NCI-H1417 (cell line): ENCODE measurements at places on chromosomes 5 and 9.
A peak's percentile ranks its signal among the peaks of the same experiment; 100 is the strongest.

DNA sequence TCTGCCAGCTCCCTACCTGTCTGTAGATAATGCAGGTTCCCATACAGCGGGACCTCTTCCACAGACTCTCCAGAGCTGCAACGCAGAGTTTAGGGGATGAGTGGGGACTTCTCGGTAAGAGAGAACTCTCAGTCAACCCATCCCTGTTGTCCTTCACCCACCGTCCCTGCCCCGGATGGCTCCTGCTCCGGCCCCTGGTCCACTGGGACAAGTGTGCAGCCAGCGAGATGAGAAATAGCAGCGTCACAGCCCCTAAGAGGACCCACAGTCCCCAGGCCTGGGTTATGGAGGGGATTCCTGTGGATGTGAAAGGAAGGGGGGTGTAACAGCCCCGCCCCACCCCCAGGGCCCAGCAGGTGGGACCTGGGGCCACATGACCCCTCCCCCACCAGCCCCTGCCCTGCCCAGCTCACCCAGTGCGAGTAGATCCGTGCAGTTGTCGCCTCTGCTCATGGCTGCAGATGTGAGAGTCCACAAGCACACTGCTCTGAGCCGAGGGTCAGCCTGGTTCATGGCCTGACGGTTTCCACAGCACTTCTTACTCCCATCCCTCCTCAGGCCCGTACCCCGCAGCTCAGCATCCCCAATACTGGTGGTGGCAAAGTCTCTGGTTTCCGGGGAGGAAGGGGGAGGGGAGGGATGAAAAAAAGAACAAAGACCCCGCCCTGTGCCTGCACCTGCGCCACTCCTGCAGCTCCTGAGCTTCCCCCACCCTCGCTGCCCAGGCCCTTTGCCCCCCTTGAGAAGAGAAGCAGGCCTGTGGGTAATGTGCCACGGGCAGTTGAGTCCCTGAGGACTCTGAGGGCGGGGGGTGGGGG lies at the start of gene SIT1:
Gene SIT1 (minus strand): TSS at position 591 of the 818 bp plus-strand sequence. CDS start 78 bp downstream, at position 513.
- no peak for DNase-seq

- DNase-seq, result no peak
Observed at GRCh38 chr5:93280518-93280917, 300.5 kb downstream of the NR2F1-AS1 start.

DNA sequence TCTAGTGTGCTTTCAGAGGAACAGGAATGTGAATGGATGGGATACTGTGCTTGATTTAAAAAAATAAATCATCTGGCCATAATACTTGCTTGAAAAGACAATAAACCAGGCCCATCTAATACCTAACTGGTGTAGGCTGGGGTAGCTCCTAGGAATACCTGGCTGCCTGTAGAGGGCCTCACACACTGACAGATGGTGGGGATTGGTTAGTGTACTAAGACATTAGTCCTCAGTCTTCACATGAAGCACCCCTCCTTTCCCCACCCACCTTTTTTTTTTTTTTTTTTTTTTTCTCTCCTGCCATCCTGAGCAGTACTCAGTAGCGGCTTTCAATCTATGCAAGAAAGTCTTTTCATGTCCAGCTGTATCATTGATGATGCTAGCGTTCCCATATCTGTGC lies 130.5 kb downstream of the ADGRV1 start:
- DNase-seq, result no peak

- DNase-seq, result no peak
Observed at GRCh38 chr9:88287972-88288371, 100.3 kb upstream of the SPIN1 start.

GRCh38 chr9:99971410-99971809 lies 65.0 kb downstream of the STX17 start:
- DNase-seq, result no peak

DNA sequence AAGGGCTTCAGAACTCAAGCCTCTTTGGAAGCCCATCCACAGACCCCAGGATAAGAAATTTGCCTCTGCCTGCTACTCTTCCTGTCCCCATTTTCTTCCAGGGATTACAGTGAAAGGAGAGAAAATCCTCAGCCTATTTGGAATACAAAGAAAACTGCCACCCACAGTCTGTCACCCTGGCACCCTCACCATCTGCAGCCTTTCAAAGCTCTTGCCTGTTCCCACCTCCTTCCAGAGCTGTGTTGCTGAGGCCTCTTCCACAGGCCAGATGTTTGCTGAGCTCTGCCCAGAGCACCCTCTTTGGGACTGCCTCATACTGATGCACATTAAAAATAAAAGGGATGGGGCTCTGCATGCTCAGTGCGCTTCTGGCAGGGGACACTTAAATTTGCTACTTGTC lies 35.9 kb upstream of the TAF1L start:
- DNase-seq, result no peak

DNA sequence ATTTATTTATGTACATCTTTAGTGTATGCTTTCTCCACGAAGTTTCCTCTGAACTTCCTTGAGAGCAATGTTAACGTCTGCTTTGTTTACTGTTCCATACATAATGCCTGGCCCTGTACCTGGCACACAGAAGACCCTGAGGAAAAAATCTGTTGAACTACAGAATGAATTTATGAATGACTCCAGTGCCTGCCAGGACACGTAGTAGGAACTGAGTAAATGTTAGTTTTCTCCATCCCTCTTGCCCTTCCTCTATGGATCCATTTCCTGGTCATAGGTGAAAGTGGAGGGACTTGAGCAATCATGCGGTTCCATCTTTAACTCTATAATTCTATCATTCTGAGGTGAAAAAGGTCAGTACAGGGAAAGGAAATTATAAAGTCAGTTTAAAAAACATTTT lies 117.7 kb downstream of the MAPKAP1 start:
- no peak for DNase-seq

- no peak for DNase-seq
Observed at GRCh38 chr9:41229408-41230401, 40.6 kb upstream of the ZNG1F start.

- no peak for DNase-seq
Observed at GRCh38 chr9:28539434-28540070, 966.3 kb upstream of the C9orf72 start.

- DNase-seq, result peak; percentile 42
Observed at GRCh38 chr9:87601176-87601575, 103.5 kb downstream of the DAPK1 start.

DNA sequence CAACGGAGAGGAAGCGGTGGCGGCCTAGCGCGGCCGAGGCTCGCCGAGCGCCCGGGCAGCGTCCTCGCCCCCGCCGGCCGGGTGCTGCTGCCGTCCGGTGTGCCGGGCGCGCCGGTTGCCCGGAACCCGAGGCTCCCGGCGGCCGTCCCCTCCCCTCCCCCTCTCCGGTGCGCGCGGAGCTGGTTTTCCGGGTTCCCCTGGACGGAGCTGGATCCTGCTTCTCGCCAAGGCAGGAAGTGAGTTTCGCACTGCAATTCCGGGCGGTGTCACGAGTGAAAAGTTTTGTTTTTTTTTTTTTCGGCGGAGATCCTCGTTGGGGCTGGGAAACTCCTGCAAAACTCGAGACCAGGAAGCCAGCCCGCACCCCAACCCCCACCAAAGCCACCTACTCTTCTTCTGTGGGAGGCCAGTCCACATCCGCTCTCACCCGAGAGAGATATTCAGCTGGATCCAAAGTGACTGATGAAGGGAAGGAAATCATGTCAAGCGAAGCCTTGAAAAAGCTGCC lies at the start of gene ERBIN:
Gene ERBIN (plus strand): TSS at position 300 of the 508 bp plus-strand sequence. CDS start 66,144 bp downstream, outside the sequence.
- DNase-seq, result peak; percentile 64

DNA sequence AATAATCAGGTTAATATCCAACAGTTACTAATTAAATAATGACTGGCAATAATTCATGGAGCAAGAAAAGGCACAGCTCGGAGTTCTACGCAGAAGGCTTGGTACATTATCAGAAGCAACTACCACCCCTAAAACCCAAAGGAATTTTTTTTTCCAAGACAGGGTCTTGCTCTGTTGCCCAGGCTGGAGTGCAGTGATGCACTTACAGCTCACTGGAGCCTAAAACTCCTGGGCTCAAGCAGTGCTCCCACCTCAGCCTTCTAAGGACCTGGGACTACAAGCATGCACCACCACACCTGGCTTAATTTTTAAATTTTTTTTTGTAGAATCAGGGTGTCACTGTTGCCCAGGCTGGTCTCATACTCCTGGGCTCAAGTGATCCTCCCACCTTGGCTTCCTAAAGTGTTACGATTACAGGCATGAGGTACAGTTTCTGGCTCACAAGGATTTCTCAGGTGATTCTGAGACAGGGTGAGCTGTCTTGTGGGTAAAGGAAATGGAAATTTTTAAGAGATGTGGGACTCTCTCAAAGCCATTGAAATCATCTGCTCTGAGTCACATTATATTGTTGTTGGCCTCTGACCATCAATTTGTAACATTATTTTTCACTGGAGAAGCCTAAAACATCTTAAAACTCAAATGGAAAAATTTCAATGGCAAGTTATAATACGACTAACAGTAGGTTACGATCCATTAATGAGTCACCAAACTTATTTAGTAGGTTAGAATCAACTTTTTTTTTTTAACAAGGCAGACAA lies 19.7 kb upstream of the HSDL2 start:
- no peak for DNase-seq

GRCh38 chr9:137984520-137985257 lies 107.1 kb downstream of the CACNA1B start:
- DNase-seq, result no peak

GRCh38 chr5:75277463-75277862 lies 40.8 kb upstream of the ANKRD31 start:
- DNase-seq, result peak; percentile 26

DNA sequence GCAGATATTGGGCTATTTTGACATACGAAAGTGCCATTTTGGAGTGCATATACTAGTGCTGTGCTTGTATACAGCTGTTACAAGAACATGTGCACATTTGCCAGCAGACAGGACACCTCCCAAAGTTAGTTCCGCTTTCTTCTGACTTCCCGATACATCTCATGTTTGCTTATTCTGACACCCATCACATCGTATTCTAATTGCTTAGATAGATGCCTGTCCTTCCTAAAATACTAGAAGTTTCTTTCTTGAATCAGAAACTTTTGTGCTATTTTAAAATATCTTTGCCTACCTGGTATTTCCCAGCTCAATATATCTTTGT lies 177.8 kb downstream of the TTLL11 start:
- no peak for DNase-seq

- no peak for DNase-seq
Observed at GRCh38 chr9:131608493-131609037, 63.2 kb downstream of the PRRT1B start.

GRCh38 chr5:166270712-166271111 lies 2020.7 kb upstream of the WWC1 start:
- DNase-seq, result no peak

- no peak for DNase-seq
Observed at GRCh38 chr9:115680231-115680630, 473.4 kb upstream of the PAPPA start.

DNA sequence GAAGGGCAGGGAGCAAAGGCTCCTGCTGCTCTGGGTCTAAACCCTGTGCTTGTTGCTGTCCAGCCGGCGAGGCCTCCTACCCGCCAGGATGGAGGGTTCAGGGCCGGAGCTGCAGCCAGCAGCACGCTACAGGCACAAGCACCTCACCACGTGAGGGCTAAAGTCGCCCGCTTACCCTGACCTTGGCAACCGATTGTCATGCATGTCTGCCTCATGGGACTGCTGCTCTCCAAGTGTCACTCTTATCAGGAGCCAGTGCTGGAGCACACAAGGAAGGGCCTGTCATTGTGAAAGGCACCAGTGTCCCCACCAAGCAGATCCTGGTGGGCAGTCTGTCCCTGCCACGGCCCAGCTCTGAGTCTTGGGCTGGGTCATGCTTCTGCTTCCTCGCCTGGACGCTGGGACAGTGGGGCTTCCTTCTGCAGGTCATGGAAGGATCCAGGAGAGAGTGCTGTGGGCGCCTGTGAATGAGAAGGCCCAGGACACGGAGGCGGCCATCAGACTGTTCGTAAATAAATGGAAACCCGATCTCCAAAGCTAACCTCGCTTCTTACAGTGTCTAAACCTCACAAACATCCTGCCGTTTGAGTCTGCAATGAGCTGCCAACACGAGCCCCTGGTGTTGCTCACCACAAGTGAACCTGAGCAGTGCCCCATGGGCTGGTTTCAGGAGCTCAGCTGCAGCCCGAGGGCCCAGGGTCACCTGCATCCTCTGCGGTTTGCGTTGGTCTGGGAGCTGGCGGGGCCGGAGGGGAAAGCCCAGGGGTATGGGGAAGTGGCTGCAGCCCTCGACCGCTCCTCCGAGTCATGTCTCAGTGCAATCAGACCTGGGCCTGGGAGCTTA lies 58.2 kb upstream of the RXRA start:
- no peak for DNase-seq

DNA sequence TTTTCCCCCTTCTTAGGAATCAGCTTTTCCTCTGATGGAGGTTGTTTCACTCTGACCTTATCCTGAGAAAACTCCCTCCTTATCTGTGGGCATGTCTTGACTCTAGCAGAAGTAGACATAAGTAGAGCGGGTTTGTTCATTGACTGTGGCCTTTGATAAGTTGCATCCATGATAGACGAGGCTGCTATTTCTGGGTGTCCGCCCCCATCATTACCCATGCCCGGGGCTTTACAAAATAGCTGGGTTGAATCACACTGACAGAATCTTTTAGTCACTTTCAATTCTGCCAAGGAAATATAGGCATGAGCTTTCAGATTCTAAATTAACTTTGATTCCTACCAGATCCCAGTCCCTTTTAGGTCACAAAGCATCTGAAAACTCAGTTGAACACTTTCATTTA lies 223.8 kb downstream of the SEC61B start:
- no peak for DNase-seq

DNA sequence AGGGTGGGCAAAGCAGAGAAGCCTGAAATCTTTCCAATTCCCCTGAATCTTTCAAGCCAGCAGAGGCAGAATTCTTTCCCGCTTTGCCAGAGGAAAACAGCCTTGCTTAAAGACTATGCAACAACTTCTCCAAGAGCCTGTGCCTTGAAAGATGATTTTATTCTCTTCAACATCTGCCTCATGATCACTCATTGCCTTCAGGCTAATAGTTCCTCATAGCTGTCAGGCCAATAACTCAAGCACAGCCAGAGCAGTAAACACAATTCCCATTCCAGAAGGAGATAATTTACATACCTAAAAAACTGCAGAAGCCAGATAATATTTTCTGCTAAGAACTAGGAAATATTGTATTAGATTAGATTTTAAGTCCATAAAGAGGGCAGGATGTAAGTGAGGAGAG lies 92.3 kb upstream of the PUM3 start:
- no peak for DNase-seq

GRCh38 chr9:117796681-117797080 lies 92.5 kb downstream of the TLR4 start:
- DNase-seq, result no peak

DNA sequence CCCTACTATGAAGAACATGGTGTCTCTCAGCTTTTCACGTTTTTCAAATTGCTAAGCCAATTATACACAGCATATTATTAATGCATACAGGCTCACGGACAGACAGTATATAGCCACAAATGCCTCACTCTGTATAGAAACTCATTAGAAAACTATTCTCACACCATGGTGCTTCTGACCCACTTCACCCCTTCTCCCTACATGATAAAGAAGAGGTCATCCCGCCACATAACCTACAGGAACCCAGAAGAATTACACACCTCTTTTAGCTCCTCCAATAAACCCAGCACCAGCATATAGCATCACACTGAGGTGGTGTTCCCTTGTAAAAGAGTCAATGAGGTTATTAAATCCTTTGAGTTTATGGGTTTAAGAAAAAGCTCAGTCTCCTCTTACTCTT lies 5.6 kb downstream of the TLE1 start:
- no peak for DNase-seq

GRCh38 chr9:82939451-82939850 lies 123.5 kb downstream of the RASEF start:
- no peak for DNase-seq
